ENCODE measurements at places on chromosomes 1 and 21.

DNA sequence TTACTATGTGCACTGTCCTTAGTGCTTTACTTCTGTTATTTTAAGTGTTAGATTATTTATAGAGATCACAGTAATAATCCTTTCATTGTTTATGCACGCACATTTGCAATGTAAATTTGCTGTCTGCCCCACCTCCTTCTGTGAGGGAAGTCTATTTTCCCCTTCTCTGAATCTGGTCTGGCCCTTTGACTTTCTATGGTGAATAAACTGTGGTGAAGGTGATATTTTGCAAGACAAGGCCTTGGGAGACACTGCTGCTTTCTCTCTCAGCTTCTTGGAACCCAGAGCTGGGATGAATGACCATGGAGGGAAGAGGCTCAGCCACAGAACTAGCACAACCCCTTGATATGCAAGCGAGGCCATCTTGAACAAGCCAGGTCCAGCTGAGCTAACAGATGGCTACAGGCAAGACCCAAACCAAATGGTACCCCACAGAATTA is 156.3 kb downstream of the ST6GALNAC3 start:
- DNase-seq: no peak

- no peak for DNase-seq
These were observed 1.9 kb upstream of the GPR88 start for GRCh38 chr1:100536031-100536430.

GRCh38 chr1:70896224-70896623 is 151.4 kb downstream of the PTGER3 start:
- DNase-seq: no peak

DNA sequence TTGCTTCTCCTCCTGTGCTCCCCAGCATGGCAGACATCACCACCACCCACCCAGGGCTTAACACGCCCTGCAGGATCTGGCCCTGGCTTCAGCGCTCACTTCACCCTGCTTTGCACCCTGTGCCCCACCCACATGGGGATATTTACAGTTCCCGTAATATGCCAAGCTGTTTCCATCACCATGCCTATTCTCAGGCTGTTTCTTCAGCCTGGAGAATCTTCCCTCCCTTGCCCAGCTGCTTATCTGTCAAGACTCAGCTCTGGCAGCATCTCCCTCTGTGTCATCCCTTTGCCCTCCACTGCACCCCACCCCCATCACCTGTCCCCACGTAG is 3.6 kb upstream of the AHCYL1 start:
- no peak for DNase-seq

DNA sequence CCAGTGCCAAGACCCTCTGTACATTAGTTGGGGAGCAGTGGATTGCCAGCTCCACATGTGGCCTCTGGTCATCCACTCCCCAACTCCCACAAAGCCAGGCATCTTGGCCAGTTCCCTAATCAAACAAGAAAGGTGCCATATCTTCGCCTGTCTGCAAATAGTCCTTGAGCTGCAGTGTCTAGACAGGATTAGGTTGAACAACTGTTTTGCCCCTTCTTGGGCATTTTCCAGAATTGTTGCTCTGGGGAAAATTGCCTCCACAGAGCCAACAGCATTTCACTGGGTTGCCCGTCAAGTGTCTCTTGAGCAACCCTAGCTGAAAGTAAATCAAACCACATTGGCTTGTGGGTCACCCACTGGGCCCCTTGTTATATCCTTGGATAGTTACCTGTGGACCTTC is 109.3 kb downstream of the GDAP2 start:
- DNase-seq: no peak

GRCh38 chr1:8104278-8105236 is 78.4 kb upstream of the ERRFI1 start:
- no peak for DNase-seq

GRCh38 chr1:6108937-6109614 is 63.4 kb downstream of the KCNAB2 start:
- no peak for DNase-seq

- DNase-seq: no peak
These were observed 282.1 kb downstream of the OMA1 start for GRCh38 chr1:58264462-58264861.

DNA sequence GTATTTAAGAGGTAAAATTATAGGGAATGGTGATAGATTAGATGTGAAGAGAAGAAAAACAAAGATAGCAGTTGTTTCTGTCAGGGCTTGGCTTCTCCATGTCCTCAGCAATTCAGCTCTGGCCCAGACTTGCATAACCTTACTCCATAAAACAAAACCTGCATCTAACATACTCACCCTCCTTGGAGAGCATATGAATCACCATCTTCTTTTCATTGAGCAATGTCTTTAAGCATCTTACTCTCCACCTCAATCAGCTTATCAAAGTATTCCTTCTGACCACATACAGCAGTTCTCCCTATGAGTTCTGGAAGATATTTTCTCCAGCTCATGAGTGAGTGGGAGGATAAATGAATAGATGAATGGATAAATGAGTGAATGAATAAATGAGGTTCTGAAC is 49.0 kb downstream of the RAB3B start:
- no peak for DNase-seq

DNA sequence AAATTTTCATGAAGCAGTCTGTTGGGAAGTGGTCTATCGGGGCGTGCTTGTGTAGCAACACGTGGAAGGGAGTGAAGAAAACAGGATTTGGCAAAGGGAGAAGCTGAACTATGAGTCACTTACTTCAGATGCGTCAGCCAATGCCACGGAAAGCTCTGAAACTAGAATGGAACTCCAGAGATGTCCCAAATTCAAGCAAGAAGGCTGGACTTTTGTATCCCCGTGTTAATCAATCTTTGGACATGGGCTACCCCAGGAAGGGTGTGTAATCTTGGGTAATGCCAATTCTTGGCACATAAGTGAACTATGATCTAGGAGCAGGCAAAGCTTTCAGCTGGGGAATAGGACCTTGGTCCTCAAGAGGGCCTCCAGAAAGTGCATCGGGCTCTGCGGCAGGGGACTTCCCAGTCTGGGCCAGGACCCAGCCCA is 102.6 kb downstream of the ADSS2 start:
- DNase-seq: no peak

- no peak for DNase-seq
These were observed 109.4 kb upstream of the WNT4 start for GRCh38 chr1:22252251-22252650.

DNA sequence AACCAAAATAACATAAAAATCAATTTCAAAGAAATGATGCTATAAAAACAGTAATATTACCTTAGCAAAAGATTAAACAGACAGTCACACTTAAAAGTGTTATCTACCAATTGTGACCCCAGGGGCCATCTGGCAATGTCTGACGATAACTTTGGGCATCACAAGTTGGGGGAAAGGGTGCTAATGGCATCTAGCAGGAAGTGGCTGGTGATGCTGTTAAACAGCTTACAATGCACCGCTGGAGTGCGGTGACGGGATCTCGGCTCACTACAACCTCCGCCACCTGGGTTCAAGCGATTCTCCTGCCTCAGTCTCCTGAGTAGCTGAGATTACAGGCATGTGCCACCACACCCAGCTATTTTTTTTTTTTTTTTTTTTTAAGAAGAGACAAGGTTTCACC is 27.6 kb downstream of the NUP133 start:
- DNase-seq: no peak

DNA sequence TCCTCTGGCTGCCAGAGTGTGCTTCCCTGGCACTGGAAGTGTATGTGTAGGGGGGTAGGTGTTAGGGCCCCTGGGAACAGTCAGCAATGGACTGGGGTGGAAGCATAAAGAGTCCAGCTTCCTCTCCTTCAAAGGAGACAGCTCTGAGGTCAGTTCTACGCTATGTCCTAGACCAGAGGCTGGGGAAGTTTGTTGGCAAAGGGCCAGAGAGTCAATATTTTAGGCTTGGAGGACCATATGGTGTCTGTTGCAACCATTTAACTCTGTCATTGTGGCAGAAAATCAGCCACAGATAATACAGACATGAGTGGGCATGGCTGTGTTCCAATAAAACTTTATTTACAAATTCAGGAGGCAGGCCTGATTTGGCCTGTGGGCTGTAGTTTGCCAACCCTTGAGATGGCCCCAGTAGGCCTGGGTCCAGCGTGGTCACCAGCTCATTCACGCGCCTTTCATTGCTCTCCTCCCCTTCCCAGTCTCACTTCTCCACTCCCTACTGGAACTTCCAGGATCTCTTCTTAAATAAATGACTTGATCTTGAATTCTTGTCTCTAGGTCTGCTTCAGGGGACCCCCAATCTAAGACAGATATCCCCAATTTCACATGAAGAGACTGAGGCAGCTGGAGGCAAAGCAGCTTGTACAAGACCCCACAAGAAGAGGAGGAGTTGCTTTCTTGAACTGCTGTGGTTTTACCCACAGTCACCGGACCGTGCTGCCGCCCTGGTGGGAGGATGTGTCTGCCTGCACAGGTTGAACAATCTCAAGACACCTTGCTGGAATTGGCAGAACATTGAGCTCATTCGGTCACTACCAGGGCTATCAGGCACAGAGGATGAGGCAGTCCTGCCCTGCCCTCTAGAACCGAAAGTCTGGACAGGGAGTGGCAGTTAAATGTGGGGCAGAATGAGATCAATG is 162.4 kb upstream of the POU3F1 start:
- no peak for DNase-seq

DNA sequence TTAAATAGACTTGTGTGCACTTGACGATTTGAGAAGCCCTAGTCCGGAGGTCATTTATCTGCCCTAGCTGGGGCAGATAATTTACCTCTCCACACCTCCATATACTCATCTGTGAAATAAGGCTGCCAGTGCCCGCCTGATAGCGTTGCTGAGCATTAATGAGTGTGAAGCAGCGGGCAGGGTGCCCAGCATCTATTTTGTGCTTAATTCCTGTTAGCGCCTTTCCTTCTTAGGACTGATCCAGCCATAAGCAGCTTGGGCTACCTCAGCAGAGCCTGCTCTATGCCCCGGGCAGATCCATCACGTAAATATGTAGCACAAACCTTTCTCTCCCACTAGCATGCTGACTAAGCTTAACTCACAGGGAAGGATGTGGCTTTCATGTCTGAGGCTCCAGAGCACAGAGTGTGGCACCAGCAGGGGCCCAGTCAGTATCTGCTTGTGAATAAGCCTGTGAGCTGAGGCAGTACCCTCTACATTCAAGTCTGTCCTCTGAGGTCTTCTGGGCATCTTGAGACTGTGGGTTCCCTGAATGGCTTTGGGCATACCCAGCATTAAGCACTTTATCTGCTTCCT is 21.5 kb upstream of the RNF187 start:
- no peak for DNase-seq

GRCh38 chr1:4149831-4150230 is 249.8 kb upstream of the C1orf174 start:
- no peak for DNase-seq

GRCh38 chr1:226572325-226572726 is 23.8 kb downstream of the STUM start:
- no peak for DNase-seq

DNA sequence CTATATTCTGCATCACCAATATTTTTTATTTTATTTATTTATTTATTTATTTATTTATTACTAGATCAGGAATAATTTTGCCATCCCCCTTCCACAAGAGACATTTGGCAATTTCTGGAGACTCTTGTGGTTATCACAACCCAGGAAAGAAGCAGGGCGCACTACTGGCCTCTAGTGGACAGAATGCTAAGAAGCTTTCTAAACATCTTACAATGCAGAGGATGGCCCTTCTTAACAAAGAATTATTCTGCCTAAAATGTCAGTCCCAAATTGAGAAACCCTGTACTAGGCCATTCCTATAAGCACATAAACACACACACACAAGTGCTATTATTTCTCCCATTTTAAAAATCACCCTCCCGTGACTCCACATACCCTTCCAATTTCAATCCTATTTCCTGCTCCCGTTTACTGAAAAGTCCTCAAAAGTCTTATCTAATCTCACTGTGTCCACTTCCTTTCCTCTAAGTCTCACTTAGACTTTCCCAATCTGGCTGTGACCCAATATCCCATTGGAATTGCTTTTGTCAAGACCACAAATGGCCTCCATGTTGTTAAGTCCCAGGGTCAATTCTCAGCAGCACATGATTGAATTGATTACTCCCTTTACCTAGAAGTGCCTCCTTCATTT is 43.7 kb upstream of the RNF11 start:
- DNase-seq: peak; percentile 77

DNA sequence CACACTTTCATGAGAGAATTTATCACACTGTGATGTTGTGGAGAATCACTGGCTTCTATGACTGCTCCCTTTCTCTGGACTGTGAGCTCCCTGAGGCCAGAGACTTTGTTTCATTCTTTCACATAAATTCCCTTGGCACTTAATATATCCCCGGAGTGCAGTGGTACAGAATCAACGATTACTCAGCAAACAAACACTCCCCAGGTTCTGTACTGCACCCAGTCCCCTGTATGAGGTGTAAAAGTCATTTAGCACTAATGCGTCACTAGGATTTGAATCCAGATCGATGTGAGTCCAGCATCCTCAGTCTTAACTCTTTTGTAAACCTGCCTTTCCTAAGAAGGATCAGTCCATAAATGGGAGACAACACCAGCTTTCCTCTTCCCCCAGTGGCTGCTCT is 6.8 kb upstream of the UTP25 start:
- DNase-seq: no peak

DNA sequence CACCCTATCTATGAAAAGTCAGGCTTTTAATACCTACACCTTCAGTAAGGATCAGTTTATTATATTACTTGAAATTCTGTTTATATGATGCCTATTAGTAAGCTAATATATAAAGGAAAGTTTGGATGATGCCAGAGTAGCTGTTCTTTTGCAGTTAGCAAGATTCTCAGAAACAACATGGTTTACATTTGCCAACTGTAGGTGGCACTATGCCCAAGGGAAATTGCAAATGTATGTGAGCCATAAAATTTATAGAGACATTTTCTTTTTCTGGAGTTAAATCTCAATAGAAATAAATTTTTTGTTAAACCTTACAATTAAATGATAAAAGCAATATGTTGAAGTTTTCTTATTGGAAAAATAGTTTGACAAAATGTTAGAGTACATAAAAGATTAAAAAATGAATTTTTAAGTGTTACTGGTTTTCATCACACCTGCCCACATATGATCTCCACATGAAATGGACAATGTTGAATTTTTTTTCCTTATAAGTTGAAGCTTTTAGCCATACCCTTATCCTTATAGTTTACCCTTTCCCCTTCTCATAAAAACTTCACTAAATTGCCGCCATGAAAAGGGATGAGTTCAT is 32.1 kb upstream of the EPHX4 start:
- peak; percentile 10 for DNase-seq

GRCh38 chr1:185789501-185790193 is 55.5 kb downstream of the HMCN1 start:
- no peak for DNase-seq

GRCh38 chr1:158126425-158126824 is 54.3 kb upstream of the CD1D start:
- no peak for DNase-seq

DNA sequence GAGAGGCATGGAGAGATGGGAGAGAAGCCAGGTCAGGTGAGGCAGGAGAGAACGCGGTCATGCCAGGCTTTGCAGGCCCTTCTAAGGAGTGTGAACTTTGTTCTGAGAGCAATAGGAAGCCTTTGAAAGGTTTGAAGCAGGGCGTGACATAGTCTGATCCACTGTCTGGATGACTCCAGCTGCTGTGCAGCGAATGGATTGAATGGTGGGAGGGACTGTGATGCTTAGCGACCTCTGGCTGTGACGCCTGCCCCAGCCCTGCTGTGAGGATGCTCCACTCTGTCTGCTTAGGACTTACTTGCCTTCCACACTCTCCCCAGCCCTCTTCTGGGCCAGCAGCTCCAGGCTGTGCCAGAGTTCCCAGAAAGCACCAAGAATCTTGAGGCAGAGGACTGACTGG is 41.8 kb upstream of the POU3F1 start:
- DNase-seq: no peak

GRCh38 chr1:5944843-5945167 is 47.4 kb downstream of the NPHP4 start:
- DNase-seq: no peak
